ENCODE measurements at places on chromosomes 1 and 21.

- peak; percentile 68 for DNase-seq
Measured at GRCh38 chr1:2212532-2213491, 15.3 kb upstream of the SKI start.

DNA sequence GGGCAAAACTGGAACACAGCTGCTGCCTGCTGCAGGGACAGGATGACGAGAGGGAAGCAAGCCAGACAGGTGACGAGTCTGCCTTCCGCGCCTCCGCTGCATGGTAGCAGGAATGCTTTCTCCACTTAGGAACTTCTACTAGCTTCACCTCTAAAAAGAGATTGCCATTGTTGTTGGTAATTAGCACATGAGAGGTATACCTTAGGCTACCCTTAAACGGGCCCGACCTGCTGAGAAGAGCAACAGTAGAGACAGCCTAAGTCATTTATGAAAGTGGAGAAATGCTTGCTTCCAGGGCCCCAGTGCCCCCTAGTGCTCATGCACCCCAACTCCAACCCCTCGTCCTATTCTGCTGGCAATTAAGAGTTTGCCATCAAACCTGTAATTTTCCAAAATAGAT is 96.9 kb upstream of the AKT3 start:
- peak; percentile 44 for DNase-seq

DNA sequence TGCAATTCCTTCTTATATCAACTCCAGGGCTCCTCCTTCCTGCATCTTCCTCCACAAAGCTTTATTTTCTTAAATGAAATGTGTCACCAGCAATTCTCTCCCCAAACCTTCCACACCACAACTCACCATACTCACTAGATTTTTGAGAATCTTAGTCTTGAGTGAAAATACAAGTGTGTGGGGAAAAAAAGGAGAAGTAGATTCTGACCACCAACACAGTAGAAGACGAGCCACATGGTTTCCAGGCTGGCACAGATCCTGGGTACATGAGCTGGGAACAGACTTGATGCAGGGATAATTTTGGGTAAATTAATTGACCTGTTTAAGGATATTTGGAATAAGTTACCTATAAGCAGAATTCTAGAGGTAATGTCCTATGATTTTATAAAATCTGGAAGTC is 72.8 kb upstream of the KCNJ15 start:
- DNase-seq: no peak

GRCh38 chr1:111570781-111571181 is 48.8 kb upstream of the RAP1A start:
- DNase-seq: peak; percentile 57

DNA sequence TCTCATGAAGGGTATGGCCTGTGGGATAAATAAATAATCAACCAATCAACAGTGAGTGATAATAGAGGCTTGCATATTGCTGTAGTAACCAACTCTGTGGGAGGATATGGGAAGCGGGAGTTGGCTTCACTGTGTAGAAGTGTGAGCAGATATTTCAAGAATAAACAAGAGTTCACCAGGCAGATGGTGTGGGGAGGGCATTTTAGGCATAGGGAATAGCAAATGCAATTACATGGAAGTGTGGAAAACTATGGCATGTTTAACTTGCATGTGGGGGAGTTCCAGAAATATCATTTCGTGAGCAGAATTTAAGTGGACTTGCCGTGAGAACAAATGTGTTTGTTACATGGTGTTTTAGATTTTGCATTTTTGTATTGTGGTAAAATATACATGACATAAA is 95.2 kb downstream of the SPATA46 start:
- no peak for DNase-seq

DNA sequence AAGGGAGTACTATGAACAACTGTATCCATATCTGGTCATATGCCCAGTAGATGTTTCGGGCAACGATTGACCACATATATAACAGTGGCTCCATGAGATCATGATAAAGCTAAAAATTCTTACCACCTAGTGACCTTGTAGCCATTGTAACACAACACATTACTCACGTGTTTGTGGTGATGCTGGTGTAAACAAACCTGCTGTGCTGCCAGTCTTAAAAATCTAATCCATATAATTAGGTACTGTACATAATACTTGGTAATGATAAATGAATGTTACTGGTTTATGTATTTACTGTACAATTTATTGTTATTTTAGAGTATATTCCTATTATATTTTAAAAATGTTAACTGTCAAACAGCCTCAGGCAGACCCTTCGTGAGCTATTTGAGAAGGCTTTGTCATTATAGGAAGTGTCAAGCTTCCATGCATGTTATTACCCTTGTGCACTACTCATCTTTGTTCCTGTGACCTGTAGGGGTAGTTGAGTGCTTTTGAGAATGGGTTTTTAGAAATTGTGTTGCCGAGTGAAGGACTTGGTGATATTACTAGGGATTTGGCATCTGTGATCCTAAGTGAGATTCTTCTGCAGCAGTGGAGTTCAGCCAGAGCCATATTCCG is 23.6 kb downstream of the DIP2A start:
- DNase-seq: no peak

- DNase-seq: no peak
Measured at GRCh38 chr1:184112176-184112948, 60.8 kb downstream of the TSEN15 start.

Data from stimulated activated CD8-positive, alpha-beta memory T cell treated with anti-CD3 and anti-CD28 coated beads, Interleukin-4, amount 100 ng/mL, for 48 hours (primary cell).